Stimulated activated CD8-positive, alpha-beta memory T cell treated with anti-CD3 and anti-CD28 coated beads, Interleukin-12 subunit alpha, Interleukin-12 subunit beta, amount 100 ng/mL, for 1 hour (primary cell): ENCODE measurements at places on chromosomes 4 and X.

- DNase-seq, result no peak
These were observed 15.0 kb downstream of the TRPC5 start for GRCh38 chrX:112067601-112068000.

DNA sequence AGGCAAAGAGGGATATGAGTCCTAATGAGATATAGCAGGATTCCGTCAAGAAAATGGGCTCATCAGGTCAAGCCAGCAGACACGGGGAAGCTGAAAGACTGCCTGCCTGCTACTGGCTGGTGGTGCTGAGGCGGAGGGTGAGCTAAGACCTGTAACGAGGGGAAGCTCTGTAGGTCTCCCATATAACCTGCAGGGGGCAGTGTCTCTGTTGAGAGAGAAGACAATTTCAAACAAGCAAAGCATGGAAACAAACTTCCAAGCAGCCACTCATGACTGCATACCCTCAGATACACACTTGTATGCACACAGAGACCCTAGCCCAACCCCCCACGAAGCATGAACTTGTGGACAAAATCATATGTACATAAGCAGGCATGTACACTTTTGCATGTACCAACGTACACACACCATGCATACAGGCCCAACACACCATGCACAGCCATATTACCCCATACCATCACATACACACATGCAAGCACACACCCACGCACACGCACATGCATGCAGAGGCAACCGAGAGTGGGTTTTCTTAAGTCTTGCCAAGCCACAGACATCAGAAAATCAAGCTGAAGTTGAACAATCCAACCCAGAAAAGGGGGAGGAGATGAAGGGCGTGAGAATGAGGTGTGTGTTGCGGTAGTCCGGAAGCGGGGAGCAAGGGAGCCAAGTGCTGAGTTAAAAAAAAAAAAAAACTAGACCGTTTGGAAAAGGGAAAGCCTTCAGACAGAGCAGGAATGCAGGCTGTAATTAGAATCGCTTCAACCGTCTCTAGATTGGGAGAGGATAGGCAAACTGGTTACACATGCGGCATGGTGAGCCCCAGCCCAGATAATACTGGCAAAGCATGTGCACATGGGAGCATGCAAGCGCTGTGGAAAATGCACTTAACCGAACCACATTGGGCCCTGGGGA lies 71.0 kb downstream of the PJA1 start:
- DNase-seq, result no peak

- no peak for DNase-seq
These were observed 6.5 kb upstream of the USP46 start for GRCh38 chr4:52665592-52665991.

DNA sequence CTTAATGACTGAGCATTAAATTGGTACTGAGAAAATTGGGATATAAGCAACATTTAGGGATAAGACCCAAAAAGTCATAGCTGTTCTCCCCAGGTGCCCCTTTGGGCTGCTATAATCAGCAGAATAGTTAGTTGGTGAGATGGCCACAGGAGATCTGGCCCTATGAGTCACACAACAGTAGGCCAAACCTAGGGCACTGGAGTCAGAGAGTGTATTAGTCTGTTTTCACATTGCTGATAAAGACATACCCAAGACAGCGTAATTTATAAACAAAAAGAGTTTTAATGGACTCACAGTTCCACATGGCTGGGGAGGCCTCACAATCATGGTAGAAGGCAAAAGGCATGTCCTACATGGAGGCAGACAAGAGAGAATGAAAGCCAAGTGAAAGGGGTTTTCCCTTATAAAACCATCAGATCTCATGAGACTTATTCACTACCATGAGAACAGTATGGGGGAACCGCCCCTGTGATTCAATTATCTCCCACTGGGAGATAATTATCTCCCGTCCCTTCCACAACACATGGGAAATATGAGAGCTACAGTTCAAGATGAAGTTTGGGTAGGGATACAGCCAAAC lies 338.3 kb upstream of the NR3C2 start:
- no peak for DNase-seq

- DNase-seq, result peak; percentile 11
These were observed at the start of gene RAP2C for GRCh38 chrX:132219343-132219768. TSS of gene RAP2C (minus strand) at chrX:132219447. CDS start at chrX:132217268, 2,179 bp downstream.

DNA sequence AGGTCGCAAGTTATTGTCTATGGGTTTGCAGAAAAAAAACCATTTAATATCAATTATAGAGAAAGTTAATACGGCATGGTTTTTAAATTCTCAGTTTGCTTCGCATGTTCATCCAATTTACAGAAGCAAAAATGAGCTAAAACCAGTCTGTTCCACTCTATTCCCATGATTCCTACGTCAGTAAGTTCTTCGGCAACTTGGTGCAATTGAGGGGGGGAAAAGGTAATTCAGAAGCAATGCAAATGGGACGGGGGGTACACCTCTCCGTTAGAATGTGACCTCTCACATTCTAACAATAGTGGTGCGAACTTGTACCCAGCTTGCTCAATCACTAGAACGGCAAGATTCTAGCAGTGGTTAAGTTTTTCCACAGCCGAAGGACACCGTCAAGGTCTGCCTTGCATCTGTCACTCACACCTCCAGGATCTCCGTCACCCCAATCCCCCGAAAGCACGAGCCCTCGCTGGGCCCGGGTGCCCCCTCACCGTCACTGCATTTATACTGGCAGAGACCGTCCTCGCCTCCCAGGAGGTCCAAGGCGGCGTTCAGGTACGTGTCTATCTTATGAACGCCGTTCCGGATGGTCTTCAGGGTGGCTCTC lies 653 bp downstream of the PLA2G12A start:
- DNase-seq, result no peak

- no peak for DNase-seq
These were observed 55.4 kb upstream of the GPR78 start for GRCh38 chr4:8524595-8525382.

DNA sequence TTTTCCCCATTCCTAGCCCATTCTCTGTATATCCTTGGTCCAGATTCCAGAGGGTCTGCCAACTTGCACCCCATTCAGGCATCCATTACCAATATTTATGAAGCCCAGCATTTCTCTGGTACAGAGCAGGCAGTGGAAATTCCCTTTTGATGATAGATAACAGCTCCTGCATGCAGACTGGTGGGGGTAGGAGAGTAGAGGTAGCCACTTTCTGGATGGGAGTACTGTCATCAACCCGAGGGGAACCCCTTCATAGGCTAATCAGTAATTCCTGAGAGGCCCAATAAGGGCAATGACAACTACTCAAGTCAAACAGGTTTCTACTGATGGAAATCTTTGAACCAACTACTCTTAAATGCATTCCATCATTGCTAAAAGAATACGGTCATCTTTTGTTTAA lies 63.7 kb downstream of the COL25A1 start:
- DNase-seq, result no peak

GRCh38 chr4:109701566-109702410 lies 1.5 kb downstream of the CASP6 start:
- DNase-seq, result no peak

DNA sequence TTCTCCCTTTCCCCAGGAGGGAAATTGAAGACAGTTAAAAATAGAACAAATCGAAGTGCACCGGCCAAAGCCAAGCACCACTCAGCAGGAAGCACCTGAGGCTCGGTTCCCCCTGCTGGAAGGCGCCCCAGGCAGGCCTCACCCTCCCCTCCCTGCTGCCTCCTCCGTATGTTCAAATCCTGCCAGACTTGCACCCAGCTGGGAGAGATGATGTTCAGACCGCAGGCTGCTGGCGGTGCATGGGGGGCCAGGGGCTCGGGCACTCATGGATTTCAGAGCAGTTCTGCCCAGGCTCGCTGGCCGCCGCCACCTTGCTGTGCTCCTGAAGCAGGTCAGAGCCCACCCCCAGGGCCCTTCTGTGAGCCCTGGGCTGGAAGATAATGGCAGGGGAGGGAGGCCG lies 91.4 kb downstream of the DCTD start:
- no peak for DNase-seq

- DNase-seq, result no peak
These were observed 2.3 kb upstream of the INTS6L start for GRCh38 chrX:135518161-135518560.

DNA sequence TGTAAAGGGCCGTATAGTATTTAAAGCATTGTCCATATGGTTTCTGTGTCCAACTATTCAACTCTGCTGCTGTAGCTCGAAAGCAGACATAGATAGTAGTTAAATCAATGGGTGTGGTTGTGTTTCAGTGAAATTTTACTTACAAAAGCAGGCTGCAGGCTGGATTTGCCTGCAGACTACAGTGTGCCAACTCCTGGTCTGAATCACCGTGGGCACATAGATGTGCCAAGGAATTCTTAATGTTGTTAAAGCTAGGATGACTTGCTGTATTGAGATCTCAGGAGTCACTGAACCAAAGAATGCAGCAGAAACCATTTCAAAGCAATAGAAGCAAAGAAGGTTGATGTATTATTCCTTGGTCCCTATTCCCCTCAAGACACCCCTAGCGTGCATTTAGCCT lies 379.0 kb downstream of the STIM2 start:
- DNase-seq, result no peak

GRCh38 chrX:149003863-149004660 lies 501.0 kb downstream of the IDS start:
- DNase-seq, result no peak

DNA sequence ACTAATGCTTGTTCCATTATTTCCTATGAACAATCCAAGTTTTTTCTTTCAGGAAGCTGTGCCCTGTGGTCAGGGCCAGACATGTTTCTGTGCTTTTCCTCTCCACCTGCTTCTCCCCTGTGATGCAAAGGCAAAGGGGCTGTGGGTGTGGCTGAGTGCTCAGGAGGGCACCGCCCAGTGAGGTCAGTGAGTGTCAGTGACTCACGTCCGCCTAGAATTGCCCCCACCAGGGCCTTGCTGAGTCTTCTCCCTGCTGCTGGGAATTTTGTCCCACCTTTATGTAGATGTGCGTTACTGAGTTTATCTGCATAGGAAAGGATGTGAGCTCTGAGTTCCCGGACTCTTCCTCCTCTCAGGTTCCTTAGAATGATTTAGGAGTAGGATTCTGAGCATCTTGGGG lies 283.2 kb downstream of the DCHS2 start:
- no peak for DNase-seq

DNA sequence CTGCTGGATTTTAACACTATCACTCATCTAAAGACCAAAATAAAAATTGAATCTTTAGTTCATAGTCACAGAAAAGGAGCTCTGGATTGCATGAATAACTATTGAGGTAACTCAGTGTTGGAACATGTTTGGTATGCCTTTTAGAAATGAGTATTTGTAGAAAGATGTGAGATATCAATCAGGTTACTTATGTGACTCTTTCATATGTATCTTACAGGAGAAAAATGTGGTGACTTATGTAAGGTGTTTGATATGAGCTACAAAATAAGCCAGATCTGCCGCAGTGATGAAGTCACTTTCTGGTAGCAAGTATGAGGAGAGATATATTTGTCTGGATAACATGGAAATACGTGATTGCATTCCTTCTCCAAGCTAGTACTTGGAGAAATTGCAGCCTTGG lies 1653.3 kb upstream of the PCDH7 start:
- DNase-seq, result no peak

GRCh38 chr4:40840255-40840984 lies 90.7 kb downstream of the NSUN7 start:
- DNase-seq, result no peak

- no peak for DNase-seq
These were observed 821 bp downstream of the ASMTL start for GRCh38 chrX:1451661-1452515.

- DNase-seq, result no peak
These were observed 104.0 kb downstream of the CPZ start for GRCh38 chr4:8696369-8697127.

DNA sequence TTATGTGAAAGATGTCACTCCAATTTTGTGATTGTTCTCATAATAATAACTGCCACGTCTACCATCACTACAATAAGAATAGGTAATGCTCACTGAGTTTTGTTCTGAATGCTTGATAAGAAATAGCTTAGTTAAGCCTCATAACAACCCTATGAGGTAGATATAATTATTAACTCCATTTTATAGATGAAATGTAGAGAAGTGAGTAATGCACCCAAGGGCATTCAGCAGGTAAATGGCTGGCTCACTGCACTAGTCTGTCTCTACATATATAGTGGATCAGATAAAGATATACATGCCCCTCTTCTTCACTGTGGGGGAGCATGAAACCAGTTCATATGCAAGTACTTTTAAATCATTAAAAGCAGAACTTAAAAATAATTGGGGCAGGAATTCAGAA lies 65.8 kb upstream of the SLC4A4 start:
- no peak for DNase-seq

DNA sequence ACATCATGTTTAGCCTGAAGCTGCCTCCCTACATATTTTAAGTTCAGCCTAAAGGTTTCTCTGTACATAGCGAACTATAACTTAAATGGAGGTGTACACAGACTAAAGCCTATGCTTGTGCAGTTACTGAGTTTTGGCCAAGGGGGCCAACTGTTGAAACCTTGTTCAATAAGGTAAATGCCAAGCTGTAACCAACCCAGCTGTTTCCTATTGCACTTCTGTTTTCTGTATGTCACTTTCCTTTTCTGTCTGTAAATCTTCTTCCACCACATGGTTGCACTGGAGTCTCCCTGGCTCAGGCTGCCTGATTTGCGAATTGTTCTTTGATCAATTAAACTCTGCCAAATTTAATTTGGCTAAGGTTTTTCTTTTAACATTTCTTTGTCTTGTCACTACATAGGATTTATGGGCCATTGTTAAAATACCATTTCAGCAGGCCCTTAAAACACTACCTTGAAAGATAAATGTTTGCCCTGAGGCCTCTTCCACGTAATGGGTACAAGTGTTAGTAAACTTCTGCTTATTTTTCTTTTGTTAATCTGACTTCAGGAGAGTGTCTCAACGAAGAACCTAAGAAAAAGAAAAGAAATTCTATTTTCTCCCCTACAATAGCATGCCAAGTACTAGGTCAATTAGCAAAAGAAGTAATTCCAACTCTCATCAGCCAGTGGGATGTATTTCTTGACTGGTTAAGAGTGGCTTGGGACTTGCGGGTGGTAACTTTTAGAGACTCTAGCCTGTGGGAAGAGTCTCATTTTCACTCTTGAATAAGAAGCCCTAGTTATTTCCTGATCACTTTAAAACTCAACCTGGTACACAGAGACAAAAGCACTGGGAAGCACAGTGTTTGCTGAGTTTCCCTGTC lies 45.7 kb upstream of the PRSS12 start:
- no peak for DNase-seq

DNA sequence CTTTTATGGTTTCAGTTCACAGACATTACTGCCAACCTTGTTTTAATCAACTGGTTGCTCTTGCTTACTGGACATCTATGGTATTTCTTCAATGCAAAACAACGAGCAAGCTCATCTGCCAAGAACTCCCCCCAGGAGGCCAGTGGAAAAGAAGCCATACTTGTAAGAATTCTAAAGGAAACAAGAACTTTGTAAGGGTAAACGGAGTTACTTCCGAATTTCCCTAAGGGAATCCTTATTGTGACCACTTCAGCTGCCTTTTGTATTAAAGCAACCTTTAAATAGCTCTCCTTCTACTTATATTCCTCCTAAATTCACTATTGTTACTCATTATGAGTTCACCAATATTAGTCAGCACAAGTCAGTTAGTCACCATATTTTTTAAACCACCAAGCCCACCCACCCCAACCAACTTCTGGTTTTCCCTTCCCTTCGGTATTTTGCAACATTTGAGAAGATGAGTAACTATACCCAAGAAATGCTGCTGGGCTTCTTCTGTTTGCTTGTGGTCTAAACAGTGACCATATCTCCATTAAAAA lies 602.8 kb upstream of the DIPK2B start:
- DNase-seq, result no peak

- DNase-seq, result no peak
These were observed 961 bp upstream of the MBNL3 start for GRCh38 chrX:132489578-132490419.

- DNase-seq, result no peak
These were observed 15.0 kb upstream of the PAGE1 start for GRCh38 chrX:49710744-49711319.
